ENCODE measurements at places on chromosomes 7 and 10.

DNA sequence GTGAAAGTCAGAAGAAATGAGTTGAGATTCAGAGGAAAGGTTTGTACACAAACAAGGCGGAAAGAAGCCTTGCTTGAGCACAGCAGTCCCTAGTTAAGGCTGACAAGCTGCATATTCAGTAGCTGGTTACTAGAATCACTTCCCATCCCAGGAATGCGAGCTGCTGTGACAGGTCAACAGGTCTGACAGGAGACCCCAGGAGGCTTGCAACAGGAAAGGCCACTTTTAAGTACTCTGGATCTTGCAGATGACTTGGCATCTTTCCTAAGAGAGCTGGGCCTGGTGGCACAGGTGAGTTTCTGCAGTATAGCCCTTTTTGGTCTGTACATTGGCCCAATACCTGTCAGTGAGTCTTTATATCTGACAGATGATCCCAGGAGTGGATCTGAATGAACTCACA lies 35.7 kb upstream of the UNC5B start:
- DNase-seq, result no peak

DNA sequence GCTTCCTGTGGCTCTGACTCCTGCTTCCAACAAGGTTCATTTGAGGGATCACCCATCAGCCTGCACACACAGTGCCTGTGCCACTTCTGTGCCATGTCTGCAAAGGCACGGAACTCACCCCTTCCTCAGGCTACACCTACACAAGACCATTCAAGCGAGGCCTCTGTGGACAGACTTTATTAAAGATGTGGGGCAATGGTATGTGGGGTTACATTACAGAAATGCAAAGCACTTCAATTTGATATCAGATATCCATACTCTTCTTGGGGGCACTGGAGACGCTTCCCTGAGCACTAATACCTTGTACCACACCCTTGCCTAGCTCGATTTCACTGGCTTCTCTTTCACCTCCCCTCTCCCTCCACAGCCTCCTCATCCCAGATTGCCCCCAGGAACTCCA lies 84.4 kb upstream of the FGL2 start:
- no peak for DNase-seq

DNA sequence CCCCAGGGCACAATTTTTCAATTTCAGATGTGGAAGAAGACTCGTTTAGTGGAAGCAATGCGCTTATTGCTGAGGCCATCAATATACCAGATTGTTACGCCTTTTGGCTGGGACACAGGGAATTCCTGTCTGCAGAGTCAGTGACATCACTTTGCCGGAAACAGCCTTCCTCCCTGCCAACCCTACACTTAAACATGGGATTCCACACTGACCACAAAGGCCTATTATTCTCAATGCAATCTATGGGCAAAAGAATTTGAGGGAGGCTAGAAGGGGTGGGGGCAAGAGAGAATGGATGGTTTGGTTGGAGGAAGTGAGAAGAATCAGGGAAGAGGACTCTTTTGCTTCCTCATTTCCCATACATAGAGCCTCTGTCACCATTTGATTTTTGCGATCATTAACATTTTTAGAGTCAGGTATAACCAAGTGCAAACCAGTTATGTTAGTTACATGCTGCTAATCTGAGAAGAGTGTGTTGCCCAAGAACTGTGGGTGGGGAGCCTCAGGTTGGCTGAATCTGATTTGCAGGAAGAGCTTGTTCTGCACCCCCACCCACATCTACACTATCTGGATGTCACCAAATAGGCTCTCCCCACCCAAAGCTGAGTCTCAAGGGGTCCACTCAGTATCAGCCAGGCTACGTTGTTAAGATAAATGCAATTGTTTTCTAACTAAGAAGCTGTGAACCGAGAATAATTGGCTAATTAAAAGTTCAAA lies 58.2 kb downstream of the ENTPD1 start:
- no peak for DNase-seq

- DNase-seq, result no peak
Measured at GRCh38 chr7:89685287-89685686, 469.0 kb upstream of the STEAP1 start.

GRCh38 chr10:36538953-36539586 lies 586.3 kb upstream of the ANKRD30A start:
- DNase-seq, result no peak

- no peak for DNase-seq
Measured at GRCh38 chr7:42624471-42624870, 287.4 kb downstream of the C7orf25 start.

GRCh38 chr7:2728316-2729030 lies 40.5 kb downstream of the AMZ1 start:
- DNase-seq, result no peak

GRCh38 chr10:10128387-10128786 lies 889.3 kb upstream of the CELF2 start:
- DNase-seq, result no peak
